ENCODE measurements at places on chromosomes 16 and 17.

DNA sequence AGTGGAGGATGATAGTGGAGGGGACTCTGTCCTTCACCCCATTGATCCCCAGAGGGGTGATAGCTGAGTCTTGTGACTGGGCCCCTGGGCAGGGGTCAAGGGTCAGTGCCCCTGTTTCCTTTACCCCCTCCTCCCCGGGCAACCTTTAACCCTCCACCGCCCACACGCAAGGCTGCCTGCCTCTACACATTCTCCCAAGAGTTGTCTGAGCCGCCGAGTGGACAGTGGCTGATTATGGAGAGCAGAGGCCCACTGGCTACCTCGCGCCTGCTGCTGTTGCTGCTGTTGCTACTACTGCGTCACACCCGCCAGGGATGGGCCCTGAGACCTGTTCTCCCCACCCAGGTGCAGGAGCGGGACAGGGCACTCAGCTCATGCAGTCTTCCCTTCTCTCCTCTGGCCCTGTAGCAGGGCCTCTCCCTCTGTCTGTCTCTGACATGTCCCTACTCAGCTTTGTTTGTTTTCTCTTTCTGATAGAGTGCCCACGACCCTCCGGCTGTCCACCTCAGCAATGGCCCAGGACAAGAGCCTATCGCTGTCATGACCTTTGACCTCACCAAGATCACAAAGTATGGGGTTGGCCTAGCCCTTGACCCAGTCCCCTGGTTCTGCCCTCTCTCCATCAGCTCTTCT, at the start of gene SHBG:
Gene SHBG, plus strand, starts transcription at position 197 of the 633 bp plus-strand sequence. Its CDS starts 38 bp downstream, at position 235.
- no peak for DNase-seq

DNA sequence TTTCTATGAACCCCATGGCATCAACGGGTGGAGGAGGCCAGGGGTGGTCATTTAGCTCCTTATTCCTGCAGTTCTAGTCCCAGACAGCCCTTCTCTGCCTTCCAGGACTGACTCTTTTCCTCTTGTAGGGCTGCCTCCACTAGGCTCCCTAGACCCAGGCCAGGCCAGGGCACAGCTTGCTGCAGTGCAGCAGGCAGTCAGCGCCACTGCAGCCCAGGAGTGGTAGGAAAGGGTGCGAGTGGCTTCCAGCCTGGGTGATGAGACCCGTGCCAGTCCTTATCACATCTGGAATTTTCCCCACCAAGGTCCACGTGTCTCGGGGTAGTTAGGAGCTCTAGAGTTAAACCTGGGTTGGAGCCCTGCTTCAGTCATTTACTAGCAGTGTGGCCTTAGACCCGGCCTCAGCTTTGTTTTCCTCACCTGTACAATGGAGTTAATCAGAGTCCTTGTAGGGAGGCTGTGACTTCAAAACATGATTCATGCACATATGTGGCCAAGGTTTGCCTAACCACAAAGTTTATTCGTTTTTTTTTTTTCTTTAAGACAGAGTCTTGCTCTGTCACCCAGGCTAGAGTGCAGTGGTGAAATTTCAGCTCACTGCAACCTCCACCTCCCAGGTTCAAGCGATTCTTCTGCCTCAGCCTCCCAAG, 4.7 kb downstream of the SLC5A11 start:
- DNase-seq: no peak

DNA sequence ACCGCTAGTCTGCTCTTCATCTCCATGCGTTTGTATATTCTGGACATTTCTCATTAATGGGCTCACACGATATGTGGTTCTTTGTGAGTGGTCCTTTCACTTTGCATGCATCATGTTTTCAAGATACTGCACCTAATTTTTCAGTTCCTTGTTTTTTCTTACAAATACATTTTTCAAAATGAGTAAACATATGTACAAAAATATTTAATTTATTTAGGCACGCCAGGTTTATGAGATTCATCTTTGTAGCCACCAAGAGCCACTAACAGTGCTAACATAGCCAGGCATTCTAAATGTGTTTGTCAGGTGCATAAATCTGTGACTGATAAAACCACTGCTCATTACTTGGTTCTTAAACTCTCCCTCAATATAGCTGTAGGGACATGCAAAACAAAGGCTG, 375.3 kb downstream of the WWOX start:
- no peak for DNase-seq

- no peak for DNase-seq
Measured at GRCh38 chr16:57167538-57167937, 18.3 kb downstream of the PSME3IP1 start.

DNA sequence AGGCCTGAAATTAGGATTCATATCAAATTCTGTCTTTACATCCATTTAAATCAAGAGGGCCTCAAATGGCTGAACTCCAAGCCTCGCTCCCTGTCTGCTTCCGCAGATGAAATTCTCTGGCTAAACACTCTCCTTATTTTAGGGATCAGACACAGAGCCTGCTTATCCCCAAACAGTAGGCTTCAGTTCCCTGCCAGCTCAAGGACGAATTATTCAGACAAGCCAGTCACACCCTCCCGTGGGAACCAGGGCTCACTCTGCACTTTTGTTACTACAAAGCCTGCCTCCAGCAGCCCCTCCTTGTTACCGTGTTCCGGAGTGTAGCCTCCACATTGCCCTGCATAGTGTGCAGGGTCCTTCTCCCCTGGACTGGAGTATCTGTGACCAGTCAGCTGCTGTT, 46.6 kb upstream of the LCMT1 start:
- DNase-seq: no peak

DNA sequence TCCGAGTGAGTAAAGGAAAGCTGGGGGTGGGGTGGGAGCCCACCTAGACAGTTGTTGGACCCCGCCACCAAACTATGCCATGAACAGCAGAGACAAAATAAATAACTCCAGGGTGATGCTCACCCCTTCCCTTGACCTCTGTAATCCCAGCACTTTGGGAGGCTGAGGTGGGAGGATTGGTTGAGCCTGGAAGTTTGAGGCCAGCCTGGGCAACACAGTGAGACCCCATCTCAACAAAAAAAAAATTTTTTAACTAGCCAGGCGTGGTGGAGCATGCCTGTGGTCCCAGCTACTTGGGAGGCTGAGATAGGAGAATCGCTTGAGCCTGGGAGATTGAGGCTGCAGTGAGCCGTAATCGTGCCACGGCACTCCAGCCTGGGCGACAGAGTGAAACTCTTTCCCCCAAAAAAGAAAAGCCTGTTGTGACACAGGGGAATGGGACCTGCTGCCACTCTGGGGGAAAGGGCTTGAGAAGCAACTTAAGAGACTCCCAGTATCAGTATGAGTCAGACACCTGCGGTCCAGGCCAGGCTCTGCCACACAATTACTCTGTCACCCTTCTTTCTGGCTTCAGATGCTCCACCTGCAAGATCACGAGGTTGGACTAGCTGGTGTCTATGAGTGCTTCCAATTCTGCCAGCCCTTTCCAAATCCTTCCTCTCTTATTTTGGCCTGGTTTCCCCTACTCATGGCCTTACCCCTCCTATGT, 5.0 kb downstream of the SGCA start:
- DNase-seq: no peak

DNA sequence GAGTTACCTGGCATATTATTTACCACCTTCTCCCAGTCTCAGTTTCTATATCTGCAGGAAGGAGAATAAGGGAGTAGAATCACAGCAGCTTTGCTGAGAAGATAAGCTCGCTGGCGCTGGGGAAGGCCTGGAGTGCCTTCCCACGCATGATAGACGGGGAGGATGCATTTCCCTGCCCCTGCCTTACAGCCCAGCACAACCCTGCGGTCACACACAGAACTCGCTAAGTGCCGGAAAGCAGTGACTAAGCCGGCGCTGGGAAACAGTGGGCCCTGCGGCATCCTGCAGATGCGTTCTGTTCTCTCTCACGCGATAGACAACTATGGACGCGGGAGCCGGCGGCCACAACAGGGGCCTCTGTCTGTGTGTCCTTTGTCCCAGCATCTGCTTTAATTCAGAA, 4.8 kb downstream of the CA5A start:
- no peak for DNase-seq

GRCh38 chr17:19254651-19255050, 17.5 kb downstream of the EPN2 start:
- DNase-seq: no peak

DNA sequence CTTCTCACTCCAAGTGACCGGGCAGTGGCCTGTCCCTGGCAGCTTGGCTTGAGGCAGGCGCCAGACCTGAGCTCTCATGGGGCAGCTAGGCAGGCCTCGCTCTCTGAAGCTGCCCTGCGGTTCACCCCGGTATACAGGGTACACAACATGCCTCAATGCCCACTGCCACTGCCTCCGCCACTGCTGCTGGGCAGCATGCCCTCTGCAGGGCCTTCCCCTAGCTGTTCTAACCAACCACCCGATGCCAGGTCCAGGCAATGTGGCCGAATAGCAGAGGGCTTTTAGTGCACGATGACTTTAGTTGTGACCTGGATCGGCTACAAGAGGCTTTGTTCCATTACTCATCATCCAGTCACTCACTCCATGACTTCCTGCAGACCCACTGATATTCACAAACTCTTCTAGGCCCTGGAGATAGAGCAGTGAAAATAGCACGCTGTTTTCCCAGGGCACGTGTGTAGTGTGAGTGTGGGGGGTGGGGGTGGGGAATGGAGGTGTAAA, 19.7 kb downstream of the CDC42EP4 start:
- DNase-seq: no peak

GRCh38 chr17:50604513-50604912, 30.2 kb upstream of the ABCC3 start:
- peak; percentile 19 for DNase-seq

DNA sequence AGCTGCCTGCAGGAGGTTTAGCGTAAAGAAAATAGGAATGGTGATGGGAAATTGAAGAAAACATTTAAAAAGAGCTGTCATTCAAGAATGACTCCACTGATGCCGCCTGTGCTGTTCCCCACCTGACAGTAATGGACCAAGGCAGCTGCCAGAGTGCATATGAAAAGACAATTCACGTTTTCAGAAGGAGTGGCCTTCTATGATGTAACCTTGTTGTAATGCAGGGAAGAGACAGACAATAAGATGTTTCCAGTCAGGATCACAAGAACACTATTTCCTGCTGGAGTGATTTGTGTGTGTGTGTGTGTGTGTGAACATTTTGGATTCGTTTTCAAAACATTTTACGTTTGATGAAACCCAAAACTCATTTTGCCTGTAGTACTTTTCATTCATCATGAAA, 203.7 kb downstream of the LGALS9B start:
- no peak for DNase-seq

GRCh38 chr17:4544135-4544950, 10.8 kb downstream of the MYBBP1A start:
- no peak for DNase-seq

Measured in transverse colon (tissue), 4 donors.